ENCODE measurements at places on chromosomes 1 and 21.
A peak's percentile ranks its signal among the peaks of the same experiment; 100 is the strongest.

GRCh38 chr1:115727706-115728249 is 40.7 kb downstream of the CASQ2 start:
- DNase-seq = no peak

DNA sequence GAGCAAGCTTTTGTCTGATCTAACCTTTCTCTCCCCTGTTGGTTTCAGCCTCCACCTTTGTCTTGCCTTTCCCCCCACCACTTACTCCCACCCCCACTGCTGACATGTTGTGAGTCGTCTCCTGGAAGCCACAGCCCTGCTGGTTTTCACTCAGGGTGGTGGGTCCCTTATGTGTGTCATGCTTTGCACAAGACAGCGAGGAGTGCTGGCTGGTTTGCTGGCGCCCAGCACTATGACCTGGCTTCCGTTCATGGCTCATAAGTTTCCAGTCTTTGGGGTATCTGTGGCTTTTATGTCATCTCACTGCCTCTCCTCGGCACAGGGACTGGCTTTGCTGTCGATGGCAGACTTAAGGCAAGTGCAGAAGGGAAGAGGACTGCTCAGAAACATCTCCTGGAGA is 177.7 kb downstream of the KIF26B start:
- DNase-seq = no peak

- DNase-seq = no peak
These were observed 13.8 kb downstream of the RGS4 start for GRCh38 chr1:163082971-163083370.

DNA sequence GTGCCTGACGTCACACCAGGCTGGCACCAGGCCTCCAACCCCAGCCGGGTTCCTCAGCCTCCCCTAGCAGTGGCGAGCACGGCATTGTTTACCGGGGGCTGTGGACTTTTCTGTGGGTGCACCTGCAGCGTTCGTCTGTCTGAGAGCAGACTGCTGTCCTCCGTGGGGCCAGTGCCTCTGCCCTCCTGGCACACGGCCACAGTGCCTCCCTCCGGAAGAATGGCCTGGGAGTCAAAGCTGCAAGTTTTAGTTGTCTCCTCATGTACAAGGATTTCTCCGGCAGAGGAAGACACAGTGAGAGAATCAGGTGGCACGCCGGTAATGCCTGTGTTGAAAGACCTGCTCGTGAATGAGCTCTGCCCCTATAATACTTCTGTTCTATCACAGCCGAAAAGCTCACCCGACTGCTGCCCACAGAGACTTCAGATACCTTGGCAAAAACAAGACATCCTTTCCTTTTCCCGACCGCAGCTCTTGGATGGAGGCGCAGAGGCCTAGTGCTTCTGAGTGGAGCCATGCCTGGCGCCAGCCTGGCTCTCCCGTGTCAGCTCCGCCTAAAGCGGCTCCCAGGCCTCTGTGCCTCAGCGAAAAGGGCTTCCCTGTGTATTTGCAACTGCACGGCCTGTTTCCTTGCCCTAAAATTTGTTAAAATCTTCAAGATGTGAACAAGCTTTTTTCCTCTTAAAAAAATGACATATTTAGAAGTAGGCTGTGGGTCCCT is 71.4 kb downstream of the AGPAT3 start:
- no peak for DNase-seq

- peak; percentile 53 for DNase-seq
These were observed 119.2 kb upstream of the IPO9 start for GRCh38 chr1:201709564-201710295.

- no peak for DNase-seq
These were observed 111.3 kb downstream of the PATJ start for GRCh38 chr1:61853583-61853982.

GRCh38 chr1:17865912-17866739 is 111.0 kb downstream of the ACTL8 start:
- no peak for DNase-seq

- DNase-seq = no peak
These were observed 167.4 kb downstream of the TNFSF18 start for GRCh38 chr1:172883387-172883791.

GRCh38 chr1:54816951-54817350 is 15.8 kb upstream of the TTC22 start:
- DNase-seq = no peak

GRCh38 chr1:174401075-174401474 is 46.7 kb upstream of the GPR52 start:
- no peak for DNase-seq

- no peak for DNase-seq
These were observed 27.2 kb downstream of the NUAK2 start for GRCh38 chr1:205294175-205294917.
